Kidney (tissue), 22 donors: ENCODE measurements at places on chromosomes 16 and 17. TPM values are rescaled to one million over a fixed set of nuclear protein-coding genes. Genes with fewer than 3 reads are reported as not detected.

DNA sequence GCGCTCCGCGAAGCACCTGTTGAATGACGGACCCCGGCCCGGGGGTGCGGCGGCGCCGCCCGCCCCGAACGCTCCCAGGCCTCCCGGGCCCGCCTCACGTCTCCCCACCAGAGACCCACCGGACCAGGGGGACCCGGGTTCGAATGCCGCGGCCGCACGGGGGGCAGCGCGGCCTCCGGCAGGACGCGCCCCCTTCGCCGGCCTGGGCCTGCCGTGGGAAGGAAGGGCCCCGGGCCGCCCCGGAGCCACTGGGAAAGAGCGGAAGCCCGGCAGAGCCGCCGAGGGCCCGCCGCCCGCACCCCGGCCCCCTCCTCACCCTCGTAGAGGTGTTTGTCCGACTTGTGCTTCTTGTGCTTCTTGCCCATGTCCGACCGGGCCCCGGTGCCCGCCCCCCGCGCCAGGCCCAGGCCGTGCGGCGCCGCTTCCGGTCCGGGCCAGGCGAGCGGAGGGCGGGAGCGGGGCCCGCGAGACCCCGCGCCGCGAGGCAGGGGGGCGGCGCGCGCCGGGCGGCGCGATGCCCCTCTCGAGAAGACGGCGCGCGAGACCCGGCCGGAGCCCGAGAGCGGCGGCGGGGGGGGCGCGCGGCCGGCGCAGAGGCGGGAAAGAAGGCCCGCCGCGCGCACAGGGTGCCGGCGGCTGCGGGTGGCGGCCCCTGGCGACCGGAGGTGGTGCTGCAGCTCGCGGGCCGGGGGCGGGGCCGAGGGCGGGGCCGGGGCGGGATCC is at the start of gene BRD7:
TSS of gene BRD7 (minus strand) at position 579 of the 723 bp plus-strand sequence. CDS start at position 365, 214 bp downstream.
- peak; percentile 90 for DNase-seq

Gene ALOX12B
- polyA plus RNA-seq, result not detected

- DNase-seq, result peak; percentile 55
These were observed 3.6 kb downstream of the TEX2 start for GRCh38 chr17:64259426-64259825.

Gene ZNF263
- 14.6 TPM for polyA plus RNA-seq

DNA sequence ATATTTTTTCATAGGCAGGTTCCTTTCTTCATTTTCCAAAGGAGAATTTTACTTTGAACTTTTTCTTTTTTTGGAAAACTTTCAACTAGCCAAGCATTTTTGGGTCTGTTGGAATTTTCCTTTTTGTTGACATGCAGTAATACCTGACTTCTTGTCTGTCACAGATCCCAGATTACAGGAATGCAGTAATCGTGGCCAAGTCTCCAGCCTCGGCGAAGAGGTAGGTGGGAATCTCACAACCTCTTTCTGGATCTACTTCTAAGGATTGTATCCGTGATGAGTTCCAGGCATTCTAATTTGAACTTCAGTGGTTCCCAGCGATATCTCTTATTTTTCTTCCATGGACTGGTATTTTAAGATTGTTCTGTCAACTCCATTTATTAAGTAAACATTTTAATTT is 31.7 kb downstream of the PRPSAP2 start:
- no peak for DNase-seq

DNA sequence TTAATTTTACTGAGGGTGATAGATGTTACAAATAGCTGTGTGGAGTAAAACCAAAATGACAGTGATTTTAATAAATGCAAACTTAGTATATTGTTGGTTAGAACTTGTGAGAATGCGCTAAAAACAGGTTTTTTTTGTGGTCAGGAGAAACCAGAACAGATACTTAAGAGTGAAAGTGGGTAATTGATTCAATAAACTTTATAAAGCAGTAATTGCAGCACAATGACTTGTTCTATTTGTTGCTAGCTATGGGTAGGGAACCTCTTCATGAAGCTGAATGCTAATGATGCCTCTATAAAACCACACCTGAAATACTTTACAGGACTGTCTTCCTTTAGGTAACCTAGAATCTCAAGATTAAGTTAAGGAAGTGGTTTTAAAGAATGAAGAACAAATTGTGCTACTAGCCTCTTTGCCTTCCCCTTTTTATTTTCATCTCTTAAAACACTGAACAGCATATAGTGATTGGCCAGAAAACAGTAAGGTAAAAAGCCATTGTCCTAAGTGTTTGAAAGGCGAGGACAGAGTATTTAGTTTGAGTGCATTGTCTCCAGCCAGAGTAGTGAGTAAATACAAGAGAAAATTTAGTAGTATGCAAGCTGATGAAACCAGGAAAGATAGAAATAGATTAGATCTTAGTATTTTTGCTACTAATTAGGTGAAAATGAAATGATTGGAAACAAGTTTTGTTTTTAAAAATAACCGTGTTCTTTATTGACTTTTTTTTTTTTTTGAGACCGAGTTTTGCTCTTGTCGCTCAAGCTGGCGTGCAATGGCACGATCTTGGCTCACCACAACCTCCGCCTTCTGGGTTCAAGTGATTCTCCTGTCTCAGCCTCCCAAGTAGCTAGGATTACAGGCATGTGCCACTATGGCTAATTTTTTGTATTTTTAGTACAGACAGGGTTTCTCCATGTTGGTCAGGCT is 6.0 kb downstream of the GGNBP2 start:
- DNase-seq, result no peak

Gene EPN3
- polyA plus RNA-seq, result 28.7 TPM

Gene CCDC154
- 1.8 TPM for polyA plus RNA-seq

DNA sequence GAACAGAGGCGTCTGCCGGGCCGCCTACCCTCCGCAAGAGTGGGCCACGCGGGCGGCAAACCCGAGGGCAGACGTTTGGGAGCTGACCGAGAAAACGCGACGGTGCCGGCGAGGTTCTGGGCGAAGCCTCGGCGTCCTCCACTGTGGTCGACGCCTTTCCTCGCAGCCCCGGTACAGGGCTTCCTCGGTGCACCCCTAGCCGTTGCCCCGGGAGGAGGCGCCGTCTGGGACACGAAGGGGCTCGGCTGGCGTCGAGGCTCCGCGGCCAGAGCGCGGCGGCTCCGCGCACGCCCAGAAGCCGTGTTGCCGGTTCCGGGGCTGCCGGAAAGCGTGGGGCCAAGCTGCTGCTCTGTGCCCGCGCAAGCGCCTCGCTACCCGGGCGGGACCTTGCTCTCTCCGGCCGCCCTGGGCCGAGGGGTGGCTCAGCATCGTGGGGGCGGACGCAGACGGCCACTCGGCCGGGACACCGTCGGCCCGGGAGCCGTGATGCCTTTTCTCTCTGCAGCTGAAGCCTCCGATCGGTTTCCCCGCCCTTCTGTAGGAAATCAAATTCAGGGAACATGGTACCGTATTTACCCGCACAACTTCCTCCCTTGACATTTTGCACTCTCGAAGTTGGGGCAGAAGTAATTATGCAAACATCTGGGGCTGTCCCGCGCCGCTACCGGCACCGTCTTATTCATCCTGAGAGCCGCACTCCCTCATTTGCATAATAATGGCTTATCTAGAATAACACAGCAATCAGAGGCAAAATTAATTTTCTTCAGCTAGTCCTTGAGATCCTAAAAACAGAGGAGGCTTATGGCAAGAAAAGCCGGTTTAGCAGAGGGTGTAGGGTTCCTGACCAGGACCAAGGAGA is 7.3 kb upstream of the CBX8 start:
- peak; percentile 31 for DNase-seq

Gene OTOP3
- not detected for polyA plus RNA-seq

DNA sequence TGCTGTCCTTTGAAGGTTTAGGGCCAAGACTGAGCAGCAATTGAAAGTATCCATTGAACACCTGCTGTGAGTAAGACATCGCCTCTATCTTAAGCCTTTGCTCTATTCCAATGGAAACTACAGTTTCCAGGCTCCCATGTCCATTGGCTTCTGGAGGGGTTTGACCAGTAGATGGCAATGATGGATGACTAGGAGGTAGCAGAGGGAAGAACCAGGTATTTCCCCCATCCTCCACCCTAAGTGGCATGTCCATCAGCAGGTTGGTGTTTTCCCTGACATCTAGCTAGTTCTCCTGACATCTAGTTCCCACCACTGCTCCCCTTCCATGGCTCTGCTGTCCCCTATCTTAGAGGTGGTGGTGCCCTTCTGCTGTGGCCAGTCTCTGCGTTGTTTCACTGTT is 58.7 kb downstream of the CENPV start:
- DNase-seq, result no peak

DNA sequence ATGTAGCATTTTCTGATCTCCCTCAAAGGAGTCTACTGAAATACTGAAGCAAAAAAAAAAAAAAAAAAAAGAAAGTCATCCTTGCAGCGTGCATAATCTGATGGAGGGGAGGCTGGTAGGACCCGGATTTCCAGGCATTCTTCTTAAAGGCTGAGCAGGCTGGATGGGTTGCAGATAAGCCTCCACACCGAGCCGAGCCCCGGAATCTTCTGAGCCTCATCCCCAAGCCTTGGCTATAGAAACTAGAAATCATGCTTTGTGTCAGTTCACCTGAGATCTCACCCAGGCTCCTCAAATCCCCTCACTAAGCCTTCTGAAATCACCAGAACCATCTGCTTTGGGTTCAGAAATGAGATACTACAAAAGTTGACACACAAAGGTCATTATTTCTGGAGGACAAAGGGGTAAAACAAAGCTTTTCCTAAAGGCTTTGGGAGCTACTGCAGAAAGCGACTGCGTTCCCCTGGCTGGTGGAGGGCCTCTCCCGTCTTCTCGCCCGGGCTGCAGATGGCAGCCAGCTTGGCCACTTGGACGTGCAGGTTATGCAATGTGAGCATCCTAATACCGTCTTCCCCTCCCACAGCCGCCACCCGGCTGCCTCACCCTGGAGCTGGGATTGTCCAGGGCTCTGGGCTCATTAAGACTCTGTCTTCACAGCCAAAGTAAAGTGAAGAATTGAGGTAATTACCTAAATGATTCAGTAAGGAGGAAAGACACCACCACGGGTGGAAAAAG is 4.7 kb upstream of the CACNG4 start:
- no peak for DNase-seq

GRCh38 chr17:67613961-67614360 is 103.8 kb upstream of the NOL11 start:
- DNase-seq, result no peak

Gene CD300E
- 0.39 TPM for polyA plus RNA-seq

- no peak for DNase-seq
These were observed 374.8 kb downstream of the ZFHX3 start for GRCh38 chr16:72673118-72673517.

Gene NFATC2IP
- 8.9 TPM for polyA plus RNA-seq

DNA sequence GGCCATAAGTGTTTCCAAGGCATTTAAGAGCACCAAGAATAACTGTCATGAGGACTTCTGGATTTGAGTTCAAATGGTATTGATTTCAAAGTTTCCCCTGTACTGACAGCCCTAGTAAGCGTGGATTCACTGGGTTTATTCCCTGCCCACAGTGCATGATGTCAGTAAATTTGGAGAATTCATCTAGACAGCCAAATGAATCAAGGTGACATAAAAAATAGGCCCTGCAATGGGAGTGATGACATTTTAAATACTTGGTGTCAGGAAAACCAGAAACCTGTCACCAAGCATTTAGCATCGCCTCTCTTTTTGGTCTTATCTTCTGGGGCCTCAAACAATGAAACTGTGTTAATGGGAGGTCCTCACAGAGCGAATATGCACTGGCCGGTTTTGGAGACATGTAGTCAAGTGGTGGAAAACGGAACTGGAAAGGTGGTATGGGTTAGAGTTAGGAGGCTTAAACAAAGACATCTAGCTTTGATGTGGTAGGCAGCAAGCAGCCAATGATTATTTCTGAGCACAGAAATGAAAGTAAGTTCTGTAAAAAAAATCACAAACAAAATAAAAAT is 29.1 kb downstream of the COG4 start:
- DNase-seq, result no peak

DNA sequence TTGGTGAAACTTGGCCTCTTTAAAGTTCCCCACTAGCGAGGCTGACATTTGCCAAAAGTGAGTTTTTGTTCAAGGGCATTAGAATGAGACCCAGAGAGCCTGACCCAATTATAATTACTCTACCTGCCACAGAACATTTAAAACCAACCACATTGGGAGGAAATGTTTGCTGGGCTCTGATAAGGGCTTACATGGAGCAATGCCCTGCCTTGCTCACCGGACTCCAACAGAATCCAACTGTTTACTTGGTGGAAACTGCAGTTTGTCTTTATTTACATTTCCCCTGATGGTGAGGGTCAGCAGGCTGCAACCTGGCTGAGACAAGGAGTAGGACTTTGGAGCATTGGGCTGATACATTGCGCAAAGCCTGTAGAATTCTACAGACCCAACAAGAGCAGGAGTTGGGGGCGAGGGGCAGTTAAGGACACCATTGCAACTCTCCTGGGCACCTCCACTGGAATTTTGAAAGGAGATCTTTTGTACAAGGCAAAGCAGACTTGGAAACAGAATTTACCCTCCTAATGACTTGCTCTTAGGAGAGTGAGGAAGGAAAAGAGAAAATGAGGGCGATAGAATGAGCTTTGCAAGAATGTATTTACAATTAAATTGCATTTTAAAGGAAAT is 368.6 kb downstream of the SHISA9 start:
- DNase-seq, result no peak
